RWPE1 (cell line): ENCODE measurements at places on chromosomes 11 and 22.

DNA sequence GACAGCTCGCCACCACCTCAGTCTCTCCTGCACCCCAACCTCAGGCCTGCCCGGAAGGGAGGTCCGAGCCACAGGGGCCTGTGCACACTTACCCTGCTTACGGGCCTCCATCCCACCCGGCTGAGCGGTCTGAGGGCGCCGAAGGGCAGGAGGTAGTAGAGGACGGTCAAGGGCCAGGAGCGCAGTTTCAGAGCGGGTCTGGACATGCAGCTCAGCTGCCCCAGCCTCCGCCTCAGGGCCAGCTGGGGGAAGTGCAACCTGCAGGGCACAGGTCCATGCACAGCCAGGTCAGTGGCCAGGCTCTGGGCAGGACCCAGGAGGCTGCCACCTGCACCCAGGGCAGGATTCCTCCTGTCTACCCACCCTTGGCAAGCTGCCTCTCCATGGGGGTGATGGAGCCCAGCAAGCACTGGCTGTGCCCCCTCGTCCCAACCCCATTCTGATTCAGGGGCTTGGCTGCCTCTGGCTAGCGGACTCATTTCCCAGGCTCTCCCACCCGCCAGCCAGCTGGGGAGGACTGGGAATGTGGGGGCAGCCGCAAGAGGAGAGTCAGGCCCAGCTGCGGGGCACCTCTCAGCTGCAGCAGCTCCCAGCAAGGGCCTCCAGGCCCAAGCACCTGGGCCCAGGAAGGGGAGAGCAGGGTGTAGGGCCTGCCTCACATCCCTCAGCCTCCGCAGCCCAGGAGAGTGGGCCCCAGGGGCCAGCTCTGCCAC is 38.3 kb downstream of the PISD start:
- no peak for DNase-seq

DNA sequence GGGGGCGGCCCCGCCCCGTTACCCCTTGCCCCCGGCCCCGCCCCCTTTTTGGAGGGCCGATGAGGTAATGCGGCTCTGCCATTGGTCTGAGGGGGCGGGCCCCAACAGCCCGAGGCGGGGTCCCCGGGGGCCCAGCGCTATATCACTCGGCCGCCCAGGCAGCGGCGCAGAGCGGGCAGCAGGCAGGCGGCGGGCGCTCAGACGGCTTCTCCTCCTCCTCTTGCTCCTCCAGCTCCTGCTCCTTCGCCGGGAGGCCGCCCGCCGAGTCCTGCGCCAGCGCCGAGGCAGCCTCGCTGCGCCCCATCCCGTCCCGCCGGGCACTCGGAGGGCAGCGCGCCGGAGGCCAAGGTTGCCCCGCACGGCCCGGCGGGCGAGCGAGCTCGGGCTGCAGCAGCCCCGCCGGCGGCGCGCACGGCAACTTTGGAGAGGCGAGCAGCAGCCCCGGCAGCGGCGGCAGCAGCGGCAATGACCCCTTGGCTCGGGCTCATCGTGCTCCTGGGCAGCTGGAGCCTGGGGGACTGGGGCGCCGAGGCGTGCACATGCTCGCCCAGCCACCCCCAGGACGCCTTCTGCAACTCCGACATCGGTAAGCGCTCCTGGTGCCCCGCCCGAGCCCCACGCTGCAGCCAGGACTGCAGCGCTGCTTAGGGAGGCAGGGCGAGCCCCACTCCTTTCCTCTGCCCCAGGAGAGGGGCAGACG is at the start of gene TIMP3:
Gene TIMP3, plus strand, starts transcription at position 169 of the 700 bp plus-strand sequence. Its CDS starts 297 bp downstream, at position 466.
- DNase-seq = peak; percentile 41

- DNase-seq = peak; percentile 75
These were observed 118.5 kb downstream of the APOL5 start for GRCh38 chr22:35835998-35836691.

- DNase-seq = no peak
These were observed 1.1 kb upstream of the IRAG1 start for GRCh38 chr11:10694486-10695239.

GRCh38 chr11:117026593-117027330 is 71.5 kb downstream of the SIK3 start:
- DNase-seq = peak; percentile 48
